ENCODE measurements at places on chromosomes 2 and 18.

- H3K36me3 ChIP-seq: no peaks in the 10 kb centered on the region
- H3K27ac ChIP-seq: no peak overlapping the region
- H3K4me1 ChIP-seq: no peaks in the 10 kb centered on the region
- H3K27me3 ChIP-seq: no peaks in the 10 kb centered on the region
Measured at GRCh38 chr2:229601396-229601795, 113.0 kb downstream of the DNER start.

DNA sequence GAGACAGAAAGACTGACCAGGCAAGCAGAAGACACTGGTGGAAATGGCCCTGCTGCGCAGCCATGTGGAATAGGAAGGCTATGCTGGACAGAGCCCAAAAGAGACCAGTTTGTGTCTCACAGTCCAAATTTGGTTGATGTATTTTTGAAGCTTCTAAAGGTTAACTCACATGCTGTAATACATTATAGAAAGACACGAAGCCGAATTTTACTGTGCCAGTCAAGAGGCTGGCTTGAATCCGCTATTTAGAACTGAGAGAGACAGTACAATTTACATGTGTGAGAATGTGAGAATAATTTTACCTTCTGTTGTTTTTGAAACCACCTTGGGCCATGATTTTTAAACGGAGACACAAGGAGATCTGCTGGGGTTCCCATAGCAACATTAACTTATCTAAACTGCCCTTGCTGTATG, 113.6 kb downstream of the METTL8 start:
- no peak overlapping the region for H3K4me3 ChIP-seq
- H3K27me3 ChIP-seq: no peaks in the 10 kb centered on the region
- peaks cover 5% of the 10 kb centered on the region for H3K4me1 ChIP-seq

DNA sequence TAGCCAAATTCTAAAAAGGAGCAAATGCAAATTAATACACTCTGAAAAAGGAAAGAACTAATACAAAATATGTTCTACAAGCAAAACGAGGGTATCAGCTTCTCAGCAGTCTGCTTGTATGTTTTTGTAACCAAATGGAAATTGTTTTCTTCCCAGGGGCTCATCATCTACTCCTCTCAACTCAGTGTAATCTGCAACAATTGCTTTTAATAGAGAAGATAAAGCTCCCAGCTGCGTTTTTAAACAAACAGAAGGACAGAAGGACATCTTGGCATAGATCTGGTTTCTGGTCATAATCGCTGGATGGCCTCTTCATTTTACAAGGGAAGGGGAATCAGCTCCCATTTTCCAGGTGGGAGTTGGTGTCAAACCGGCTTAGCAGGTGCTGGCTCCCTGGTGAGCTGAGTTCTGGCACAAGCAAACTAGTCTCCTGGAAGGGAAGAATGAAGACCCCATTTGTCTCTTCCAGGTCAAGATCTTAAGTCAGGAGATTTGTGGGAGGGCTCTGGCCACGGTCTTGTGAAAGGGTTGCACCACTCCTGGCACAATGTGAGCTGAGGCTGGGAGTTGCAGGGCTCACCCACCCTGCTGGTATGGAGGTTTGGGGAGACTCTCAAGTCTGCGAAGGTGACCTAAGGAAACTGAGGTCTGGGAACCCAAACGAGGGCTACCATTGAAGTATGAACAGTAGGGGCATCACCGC, 41.6 kb downstream of the NPPC start:
- peaks cover 4% of the 10 kb centered on the region for H3K4me1 ChIP-seq
- H3K27me3 ChIP-seq: peaks cover 11% of the 10 kb centered on the region
- no peak for DNase-seq
- no peak overlapping the region for H3K4me3 ChIP-seq
- no peaks in the 10 kb centered on the region for H3K36me3 ChIP-seq

- no peak for DNase-seq
- H3K27me3 ChIP-seq: no peaks in the 10 kb centered on the region
- H3K4me3 ChIP-seq: no peak overlapping the region
Measured at GRCh38 chr18:23149570-23149969, 14.3 kb downstream of the CABLES1 start.

GRCh38 chr2:154452906-154453493, 245.5 kb upstream of the KCNJ3 start:
- DNase-seq: no peak
- no peaks in the 10 kb centered on the region for H3K27me3 ChIP-seq
- H3K36me3 ChIP-seq: no peaks in the 10 kb centered on the region
- H3K4me3 ChIP-seq: no peak overlapping the region
- H3K4me1 ChIP-seq: no peaks in the 10 kb centered on the region

- peaks cover 4% of the 10 kb centered on the region for H3K36me3 ChIP-seq
- peak overlapping the region; percentile 66 for H3K27ac ChIP-seq
- H3K27me3 ChIP-seq: no peaks in the 10 kb centered on the region
- H3K4me1 ChIP-seq: no peaks in the 10 kb centered on the region
- H3K4me3 ChIP-seq: no peak overlapping the region
- no peak for DNase-seq
Measured at GRCh38 chr2:191366199-191366598, 121.0 kb downstream of the MYO1B start.

DNA sequence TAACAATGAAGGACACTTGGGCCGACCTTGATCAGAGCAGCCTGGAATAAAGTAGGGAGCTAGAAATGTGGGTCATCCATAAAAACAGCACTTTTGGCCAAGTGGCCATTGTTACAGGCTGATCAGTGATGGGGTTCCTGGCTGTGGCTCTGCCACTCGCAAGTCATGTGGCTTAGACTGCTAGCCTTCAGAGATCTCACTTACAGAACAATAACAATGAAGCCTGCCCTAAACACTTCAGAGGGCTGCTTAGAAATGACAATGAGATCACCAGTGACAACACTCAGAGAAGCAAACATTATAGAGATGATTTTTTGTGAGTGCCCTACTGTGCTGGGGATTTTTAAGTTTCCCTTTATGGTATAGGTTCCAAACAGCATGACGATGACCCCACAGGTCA, 107.9 kb upstream of the LMAN1 start:
- no peak for DNase-seq
- no peaks in the 10 kb centered on the region for H3K27me3 ChIP-seq
- no peaks in the 10 kb centered on the region for H3K36me3 ChIP-seq

- DNase-seq: no peak
- H3K27me3 ChIP-seq: no peaks in the 10 kb centered on the region
- H3K4me1 ChIP-seq: no peaks in the 10 kb centered on the region
- no peak overlapping the region for H3K4me3 ChIP-seq
Measured at GRCh38 chr2:238467062-238467461, 40.3 kb downstream of the ASB1 start.

DNA sequence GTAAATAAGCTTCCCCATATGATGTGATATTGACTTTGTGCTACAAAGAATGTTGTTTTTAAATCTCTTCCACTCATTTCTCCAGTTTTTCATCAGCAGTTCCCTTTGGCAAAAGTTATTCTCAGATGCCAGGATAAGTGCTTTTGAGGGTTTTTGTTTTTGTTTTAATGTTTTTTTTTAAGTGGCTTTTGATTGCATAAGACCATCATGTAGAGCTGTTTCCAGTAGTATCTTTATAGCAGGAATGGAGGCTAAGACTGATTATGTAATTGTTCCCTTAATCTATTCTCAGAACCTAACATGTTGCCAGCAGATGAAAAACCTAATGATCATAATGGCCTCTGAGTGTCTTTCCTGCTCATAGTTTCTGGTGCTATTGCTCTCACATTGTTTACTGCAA, 77.9 kb downstream of the CABLES1 start:
- peaks cover 4% of the 10 kb centered on the region for H3K36me3 ChIP-seq
- no peak overlapping the region for H3K4me3 ChIP-seq
- no peak overlapping the region for H3K27ac ChIP-seq

DNA sequence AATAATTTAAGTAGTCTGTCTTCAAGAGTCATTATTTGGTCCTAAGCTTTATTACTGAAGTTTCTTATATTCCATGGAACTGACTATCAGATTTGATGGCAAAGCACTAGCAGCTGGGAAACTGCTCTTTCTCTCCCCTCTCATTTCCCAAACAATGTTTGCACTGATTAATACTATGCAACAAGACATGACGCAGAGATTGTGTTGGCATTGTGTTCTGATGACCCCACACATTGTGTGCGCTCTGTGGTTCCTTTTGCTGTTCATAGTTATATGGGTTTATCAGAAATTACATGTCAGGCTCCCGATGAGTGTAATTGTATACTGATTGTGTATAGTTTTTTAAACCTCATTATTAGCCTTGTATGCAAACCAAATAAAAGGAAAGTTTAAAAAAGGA, 331.6 kb upstream of the FANCL start:
- H3K4me3 ChIP-seq: no peak overlapping the region
- H3K36me3 ChIP-seq: no peaks in the 10 kb centered on the region
- H3K27me3 ChIP-seq: no peaks in the 10 kb centered on the region
- no peak for DNase-seq

DNA sequence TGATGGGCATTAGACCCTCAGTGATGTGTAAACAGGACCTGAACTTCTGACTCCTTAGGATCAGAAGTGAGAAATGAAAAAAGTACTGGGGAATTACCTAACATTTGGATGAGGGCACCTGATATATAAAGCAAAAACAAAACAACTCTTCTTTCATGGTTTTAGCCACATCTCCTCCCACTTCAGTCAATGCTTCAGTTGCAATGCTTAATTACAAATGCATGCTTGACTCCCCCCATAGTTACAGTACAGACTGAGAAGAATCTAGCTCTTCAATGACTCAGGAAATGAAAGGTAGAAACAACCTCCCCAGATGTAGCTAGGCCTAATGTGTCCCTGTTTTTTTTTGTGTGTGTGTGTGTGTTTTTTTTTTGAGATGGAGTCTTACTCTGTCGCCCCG, 276.8 kb upstream of the POU3F3 start:
- no peak overlapping the region for H3K4me3 ChIP-seq
- H3K27me3 ChIP-seq: no peaks in the 10 kb centered on the region
- H3K4me1 ChIP-seq: no peaks in the 10 kb centered on the region
- no peak for DNase-seq
- no peaks in the 10 kb centered on the region for H3K36me3 ChIP-seq

DNA sequence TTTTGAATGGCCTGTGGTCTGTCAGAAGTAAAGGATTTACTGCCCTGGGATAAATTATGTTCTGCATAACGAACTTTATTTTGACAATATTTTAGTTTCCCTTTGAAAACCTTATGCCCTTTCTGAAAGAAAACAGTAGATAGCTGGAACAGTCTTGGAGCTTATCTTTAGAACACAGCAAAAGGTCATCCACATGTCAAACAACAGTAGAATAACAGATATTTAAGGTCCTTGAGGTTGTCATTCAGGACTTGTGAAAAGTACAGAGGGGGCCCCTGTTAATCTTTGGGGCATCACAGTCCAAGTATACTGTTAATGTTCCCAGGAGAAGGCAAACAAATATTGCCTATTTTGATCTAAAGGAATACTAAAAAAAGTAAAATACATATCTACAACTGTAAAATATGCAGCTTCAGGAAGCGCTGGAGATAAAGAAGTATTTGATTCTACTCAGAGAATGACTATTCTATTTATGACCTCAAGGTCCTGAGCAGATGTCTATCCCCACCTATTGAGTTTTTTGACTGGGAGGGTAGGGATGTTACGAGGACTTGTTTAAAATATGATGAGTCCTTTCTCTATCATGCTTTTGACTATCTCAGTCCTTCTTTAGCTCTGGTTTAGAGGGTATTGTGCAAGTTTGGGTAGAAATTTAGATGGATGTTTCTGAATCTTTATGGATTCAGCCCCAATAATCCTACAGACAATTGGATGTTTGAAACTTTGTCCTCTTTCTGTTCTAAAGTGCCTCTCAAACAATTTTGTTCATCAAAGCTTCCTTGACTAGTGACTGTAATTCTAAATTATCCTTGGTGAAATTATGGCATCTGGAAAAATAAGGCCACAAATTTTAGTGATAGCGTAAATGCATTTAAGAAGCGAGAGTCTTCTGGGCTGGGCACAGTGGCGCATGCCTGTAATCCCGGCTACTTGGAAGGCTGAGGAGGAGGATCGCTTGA, 25.1 kb upstream of the TMEM214 start:
- H3K36me3 ChIP-seq: no peaks in the 10 kb centered on the region
- no peak overlapping the region for H3K4me3 ChIP-seq
- DNase-seq: no peak
- no peaks in the 10 kb centered on the region for H3K27me3 ChIP-seq
- H3K27ac ChIP-seq: no peak overlapping the region
- no peaks in the 10 kb centered on the region for H3K4me1 ChIP-seq
